Activated T-helper 1 cell treated with anti-CD3 and anti-CD28 coated beads, Interleukin-2, amount 50 U/mL, for 16 hours (primary cell): ENCODE measurements at places on chromosomes 4 and X.

- DNase-seq: no peak
Observed at GRCh38 chrX:31147175-31147574, 75.3 kb upstream of the FTHL17 start.

DNA sequence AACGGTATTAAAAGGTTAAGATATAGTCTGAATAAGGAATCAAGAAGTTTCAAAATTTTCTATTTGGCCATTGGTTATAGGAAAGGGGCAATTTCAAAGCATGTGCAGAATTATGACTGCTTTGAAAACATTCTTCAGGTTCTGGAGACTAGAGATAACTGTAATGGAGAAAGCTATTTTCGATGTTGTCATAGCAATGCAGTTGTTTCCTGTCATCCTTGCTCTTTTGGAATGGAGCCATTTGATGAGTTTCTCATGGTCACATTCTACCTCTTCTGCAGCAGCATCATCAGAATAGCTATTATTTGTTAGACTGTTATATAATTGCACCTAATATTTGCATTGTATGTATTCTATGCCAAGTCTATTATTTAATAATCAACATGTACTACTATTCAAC, 368.2 kb upstream of the NR3C2 start:
- no peak for DNase-seq

GRCh38 chr4:161252520-161253141, 911.2 kb downstream of the FSTL5 start:
- DNase-seq: no peak

- DNase-seq: no peak
Observed at GRCh38 chr4:6497796-6498195, 25.4 kb upstream of the PPP2R2C start.

DNA sequence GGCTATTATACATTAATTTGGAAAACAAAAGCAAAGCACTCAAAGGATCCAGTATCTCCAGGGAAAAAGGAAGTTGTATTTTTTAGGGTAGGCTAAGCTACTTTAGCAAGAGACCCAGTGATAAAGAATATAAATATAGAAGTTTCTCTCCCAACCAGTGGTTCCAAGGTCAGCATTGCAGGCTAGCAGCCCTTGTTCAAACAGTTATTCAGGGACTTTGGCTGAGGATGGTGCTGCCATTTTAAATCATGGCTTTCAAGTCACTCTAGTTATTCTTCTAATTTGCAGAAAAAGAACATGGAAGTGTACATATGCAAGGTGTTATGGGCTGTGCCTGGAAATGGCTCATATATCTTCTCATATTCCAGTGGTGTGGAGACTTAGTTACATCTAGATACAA, 9.3 kb downstream of the SCOC start:
- no peak for DNase-seq

- no peak for DNase-seq
Observed at GRCh38 chr4:1513936-1514483, 107.8 kb upstream of the NKX1-1 start.
